ENCODE measurements at places on chromosomes 12 and 14.

DNA sequence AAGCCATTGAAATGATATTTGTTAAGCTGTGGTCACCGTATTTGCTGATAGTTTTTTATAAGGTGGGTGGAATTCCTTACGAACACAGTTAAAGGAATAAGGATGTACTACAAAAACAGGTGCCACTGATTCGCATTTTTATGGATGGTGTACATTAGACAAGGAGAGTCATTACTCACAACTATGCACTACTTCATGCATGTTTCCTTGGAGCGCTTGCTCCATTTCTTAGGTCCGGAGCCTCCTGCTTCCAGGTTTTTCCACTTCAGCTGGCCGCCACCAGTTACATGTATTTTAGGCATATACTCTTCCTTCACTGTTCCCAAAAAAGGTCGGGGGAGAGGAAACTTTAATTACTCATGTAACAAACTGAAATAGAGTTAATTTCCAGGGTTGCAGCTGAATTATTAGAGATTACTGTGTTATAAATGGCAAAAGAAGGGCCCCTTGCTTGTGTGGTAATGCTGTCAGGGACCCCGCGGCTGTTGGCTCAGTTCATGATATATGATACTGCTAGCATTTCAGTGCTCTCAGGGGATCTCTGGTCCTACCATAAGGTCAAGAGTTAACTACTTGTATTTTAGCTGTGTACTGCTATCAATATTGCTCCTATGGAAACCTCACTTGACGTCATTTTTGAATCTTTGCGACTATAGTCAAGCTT is 454.7 kb downstream of the NPAS3 start:
- DNase-seq: no peak

- DNase-seq: no peak
Observed at GRCh38 chr14:73753124-73753886, 39.1 kb upstream of the PNMA1 start.

DNA sequence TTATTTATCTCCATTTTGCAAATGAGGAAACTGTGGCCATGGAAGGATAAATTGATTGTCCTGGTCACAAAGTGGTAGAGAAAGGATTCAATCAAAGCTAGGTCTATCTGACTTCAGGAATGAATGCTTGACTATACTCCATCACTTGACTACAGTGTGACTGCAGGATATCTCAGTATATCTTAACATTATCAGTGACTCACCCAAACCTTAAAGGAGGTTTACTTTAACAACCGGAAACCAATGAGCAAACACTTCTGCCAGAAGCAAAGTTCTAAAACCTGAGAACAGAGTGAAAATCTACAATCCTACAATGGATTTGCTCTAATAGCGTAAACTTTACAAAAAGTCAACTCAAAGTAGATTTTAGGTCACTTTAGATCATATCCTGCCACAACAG is 277.0 kb downstream of the CEP128 start:
- no peak for DNase-seq

DNA sequence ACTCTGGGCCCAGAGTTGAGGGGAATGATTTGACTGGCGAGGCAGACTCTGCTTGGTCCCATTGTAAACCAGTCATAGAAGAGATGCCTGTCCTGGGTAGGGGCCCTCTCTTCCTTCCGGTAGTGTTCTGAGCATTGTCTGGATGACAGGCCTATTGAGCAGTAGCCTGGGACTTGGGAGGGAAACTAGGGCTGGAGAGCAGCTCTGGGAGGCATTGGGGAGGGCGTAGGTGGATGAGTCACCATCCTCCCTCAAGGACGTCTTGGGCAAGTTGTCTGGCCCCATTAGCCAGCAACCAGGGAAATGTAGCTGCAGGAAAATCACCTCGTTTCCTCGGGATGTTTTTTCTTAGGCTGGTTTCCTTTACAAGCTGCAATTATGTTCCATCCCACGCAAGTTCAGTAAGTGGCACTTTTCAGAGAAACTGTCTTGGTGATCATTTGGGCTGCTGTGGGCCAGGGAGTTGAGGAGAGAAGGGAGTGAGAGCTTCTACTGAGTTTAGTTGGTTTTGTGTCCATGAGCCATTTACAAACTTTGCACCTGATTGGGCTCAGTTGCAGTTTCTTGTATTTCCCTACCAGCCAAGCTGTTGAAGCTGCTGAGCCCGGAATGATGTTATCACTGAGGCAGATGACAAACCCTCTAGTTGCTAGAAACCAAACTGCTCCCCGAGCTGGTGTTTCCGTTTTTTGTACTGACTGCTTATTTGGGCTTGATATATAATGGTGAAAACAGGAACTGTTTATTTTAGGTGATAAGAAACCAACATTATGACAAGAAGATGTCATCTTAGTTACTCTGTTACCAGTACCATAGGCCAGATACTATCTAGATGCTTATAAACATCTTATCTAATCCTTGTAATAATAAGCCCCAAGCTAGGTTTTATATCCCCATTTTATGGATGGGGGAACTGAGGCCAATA is 147.6 kb downstream of the CHST11 start:
- DNase-seq: peak; percentile 56

DNA sequence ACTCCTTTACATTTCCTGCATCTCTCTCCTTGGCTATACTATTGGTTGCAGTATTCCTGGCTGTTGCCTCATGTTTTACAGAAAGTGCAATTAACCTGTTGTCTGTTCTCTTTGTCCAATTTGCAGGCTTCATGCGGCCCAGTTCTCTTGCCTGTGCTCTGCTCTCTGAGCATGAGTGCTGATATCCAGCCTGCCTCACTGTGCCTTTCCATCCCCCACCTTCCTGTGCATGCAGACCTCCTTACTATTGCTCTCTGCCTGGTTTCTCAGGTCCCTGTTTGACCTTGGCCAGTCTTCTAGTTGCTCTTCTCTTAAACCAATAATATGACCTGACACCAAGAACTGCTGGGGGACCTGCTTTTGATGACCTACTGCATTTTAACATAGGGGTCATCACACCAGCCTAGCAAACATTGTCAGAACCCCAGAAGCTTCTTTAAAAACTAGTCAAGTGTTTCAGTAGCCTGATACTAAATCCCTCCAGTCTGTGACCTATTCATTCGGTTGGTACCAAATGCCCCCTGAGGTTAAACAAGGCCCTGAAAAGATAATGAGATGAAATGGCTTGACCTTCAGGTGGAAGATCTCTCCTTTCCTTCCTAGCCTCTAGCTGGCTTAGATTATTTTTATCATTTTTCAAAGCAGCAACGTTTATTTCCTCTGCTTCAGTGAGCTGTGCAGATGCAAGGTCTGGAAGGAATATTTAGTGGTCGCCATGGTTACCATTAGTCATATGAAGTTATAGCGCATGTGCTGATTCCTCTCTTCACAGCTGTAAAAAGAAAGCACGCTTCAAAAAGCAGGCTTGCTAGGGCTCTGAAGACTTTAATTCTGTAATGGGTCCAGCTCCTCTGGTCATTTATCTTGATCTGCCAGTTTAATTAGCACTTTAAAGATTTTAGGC is 216.5 kb downstream of the PHLDA1 start:
- DNase-seq: no peak

DNA sequence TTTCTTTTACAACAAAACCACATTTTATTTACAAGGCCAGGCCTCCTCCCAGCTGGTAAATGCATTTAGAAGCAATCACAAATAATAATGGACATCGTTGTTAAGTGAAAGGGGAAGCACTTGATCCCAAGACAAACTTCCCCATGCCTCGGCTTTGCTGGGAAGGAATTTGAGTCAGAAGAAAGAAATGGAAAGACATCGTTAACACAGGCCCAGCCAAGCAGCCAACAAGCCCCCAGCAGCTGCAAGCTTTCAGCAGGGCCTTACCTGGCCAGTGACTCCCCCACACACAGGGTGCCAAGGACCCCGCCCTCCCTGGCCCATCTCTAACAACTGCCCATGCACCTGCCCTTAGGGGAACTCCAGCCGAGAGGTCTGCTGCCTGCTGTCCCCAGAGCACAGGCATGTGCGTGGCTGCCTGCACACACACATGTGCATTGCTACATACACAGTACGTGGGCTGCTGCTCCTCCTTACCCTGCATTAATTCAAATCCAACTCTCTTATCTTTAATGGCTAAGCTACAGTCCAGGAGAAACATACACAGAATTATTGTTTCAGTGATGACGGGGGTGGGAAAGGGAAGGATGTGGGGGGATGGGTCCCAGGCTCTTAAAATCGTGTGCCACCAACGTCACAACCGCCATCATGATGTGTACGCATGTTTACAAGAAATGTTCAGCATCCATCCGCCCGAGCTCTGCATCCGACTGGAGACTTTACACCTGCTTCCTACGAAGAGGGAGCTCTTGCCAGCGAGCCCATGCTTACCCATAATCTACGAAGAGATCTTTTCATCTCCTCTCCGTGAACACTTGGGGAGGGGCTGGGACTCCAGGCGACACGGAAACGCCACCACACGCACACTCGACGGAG is 9.8 kb downstream of the BCL11B start:
- DNase-seq: peak; percentile 78

DNA sequence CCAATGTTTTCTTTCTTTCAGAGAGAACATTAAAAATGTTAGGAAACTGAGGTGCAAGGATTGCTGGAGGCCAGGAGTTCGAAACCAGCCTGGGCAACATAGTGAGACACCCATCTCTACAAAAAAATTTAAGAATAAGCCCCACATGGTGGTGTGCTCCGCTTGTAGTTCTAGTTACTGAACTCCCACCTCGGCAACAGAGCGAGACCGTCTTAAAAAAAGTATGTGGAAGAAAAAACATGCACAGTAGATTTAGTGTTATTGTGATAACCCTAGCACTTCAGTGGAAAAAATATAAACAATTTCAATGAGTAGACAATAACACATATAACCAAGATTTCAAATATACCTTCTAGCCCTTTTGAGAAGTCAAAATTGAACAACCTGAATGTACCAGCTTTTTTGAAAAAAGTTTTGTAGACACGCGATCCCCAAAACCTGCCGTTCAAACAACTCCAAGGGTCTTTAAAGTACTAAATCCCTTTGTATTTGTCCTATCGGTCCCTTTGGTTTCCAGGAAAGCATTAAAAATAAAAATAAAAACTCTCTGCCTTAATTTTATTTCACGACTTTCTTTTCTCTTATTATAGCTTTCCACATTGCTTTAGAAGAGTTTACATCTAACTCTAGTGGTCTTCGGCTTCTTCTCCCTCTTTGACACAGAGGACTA is 1.0 kb upstream of the ANO6 start:
- DNase-seq: no peak

DNA sequence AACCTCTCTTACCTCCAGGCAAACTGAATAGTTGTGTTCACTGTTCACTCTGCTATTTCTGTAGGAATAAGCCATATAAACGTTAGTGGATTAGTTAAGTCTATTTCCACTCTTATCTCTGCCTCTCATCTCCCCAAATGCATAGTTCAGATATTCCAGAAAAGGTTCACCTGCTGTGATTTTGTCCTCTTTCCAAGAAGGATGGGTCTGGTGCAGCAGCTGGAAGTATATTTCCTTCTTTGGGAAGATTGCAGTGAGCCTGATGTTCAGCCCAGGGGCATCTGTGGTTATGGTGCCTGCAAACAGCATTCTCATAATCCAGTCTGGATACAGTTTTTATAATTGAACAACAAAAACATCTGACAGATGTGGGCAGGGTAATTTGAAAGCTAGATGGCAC is 97.7 kb downstream of the TPH2 start:
- DNase-seq: no peak

DNA sequence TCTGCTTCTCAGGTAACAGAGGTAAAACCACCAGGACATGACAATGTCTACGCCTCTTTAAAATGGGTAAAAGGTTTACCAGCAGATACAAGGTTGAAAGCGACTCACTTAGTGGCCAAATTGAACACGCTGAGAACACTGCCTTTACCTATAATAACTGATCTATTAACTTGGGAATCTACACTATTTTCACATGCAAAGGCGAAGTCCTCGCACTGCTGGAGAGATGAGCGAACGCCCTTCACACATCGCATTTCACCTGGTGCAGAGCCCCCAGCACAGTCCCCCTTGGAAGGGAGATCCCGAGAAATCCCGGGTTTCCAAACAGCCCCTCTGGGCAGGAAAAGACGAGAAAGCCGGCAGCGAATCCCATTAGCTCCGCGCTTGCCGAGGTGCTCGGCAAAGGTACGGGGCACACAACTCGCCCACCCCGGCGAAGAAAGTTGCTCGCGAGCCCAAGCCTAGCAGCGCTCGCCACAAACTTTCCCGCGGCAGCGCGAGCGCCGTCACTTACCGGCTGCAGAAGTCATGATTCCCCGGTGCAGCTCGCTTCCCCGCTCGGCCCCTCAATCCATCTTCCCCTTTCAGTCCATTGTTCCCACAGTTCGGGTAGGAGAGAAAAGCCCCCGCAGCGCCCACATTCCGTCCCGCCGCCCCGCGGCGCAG is 423 bp downstream of the FGD6 start:
- DNase-seq: no peak

- DNase-seq: no peak
Observed at GRCh38 chr12:85301051-85301450, 21.0 kb downstream of the ALX1 start.

- no peak for DNase-seq
Observed at GRCh38 chr12:123717350-123717749, 5.2 kb downstream of the ATP6V0A2 start.

GRCh38 chr12:66774929-66775328 is 96.1 kb upstream of the GRIP1 start:
- DNase-seq: no peak

DNA sequence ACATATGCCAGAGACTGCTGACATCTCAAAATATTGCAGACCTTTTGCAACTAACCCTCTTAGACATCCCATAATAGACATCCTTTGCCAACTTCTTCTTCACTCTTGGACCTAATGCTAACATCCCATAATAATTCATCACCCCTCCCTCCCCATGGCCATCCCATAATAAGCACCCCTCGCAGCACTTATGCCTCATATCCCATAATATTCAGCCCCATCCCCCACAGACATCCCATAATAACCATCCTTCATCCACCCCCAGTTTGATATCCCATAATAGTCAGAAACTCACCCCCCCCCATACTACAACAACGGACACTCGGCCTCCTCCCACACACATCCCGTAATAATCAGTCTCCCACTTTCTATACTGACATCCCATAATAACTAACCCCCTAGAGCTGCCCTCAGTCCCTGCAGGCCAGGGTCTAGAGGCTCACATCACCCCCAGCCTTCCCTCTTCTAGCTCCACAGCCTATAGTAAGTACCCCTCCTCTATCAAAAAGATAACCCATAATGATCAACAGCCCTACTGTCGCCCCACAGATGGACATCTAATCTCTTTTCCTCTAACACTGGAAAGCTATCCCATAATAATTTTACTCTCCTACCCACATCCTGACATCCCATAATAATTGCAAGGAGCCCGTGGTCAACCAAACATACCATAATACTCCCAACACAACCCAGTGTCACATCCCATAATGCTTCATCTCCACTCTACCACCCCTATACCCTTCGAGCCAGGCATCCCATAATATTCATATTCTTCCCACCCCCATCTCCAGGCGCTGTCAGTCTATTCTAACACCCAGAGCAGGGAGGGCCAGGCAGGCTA is 792 bp upstream of the CHD4 start:
- peak; percentile 69 for DNase-seq

DNA sequence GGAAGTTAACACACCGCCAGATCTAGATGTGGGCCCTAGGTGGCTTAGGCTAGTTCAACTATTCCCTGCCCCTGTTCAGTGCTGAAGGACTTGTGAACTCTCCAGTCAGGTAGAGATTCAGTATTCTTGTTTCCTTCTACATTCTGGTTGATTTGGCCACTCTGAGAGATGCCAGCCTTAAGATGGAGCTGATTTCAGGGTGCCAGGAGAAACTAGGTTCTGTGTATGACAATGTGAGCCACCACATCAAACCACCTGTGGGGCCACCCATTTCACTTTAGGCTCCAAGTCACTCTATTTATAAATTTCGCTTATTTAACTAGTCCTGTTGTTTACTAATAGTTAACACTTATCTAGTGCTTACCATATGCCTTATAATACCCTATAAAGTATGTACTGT is 26.0 kb downstream of the FRMD6 start:
- DNase-seq: peak; percentile 8

Data from stimulated activated CD4-positive, alpha-beta T cell treated with anti-CD3 and anti-CD28 coated beads, Interleukin-1b, Interleukin-23, amount 100 ng/mL, for 48 hours (primary cell).